ENCODE measurements at places on chromosomes 1 and 21. TPM values are rescaled to one million over a fixed set of nuclear protein-coding genes. Genes with fewer than 3 reads are reported as not detected.

The TENT5C gene
- total RNA-seq: 0.07 TPM

The OR2M4 gene
- total RNA-seq: not detected

The ZNF593OS gene
- total RNA-seq: not detected

The GOLT1A gene
- 5.1 TPM for total RNA-seq

All from A549 treated with CORT108297 at 1 μM for 4 hours (cell line).